ENCODE measurements at places on chromosomes 3 and 15. TPM values are rescaled to one million over a fixed set of nuclear protein-coding genes. Genes with fewer than 3 reads are reported as not detected.

DNA sequence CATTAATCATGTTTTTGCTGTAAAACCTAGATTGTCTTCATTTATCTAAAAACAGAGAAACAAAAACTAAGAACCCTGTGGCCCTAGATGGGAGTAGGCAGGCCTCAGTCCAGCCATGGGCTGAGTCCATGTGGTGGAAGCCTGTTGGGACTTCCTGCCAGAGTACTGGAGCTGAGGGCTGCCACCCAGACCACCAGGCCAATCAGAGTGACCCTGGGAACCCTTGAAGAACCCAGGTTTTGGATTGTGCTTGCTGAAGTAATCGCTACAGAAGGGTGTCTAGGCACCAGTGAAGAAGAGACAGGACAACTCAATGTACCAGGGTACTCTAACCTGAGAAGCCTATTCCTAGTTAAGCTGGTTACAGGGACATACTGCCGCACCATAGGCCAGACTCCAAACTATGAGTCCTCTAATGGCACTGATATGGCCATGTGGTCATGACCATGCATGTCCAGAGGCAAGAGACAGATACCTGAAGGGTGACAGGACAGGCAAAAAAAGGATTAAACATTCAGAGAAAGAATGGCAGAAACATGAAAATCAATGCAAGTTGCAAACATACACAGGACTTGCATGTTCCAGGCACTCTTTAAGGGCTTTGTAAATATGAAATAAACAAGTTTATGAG is 12.9 kb downstream of the CSRNP1 start:
- DNase-seq: no peak

DNA sequence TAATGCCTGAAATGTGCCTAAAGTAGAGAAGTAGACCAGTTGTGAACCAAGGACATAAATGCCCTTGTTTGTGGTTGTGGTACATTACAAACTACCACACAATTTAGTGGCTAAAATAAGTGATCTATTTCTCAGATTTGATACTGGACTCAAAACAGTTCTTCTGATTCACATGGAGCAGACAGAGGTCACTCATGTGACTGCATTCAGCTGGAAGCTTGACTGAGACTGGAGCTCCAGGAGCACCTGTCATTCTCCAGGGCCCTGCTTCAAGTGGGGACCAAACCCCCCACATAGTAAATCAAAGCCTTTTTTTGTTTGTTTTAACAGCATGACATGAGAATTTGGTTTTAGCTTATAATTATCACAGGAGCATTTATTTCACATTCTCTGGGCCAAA is 301.2 kb downstream of the OXSM start:
- no peak for DNase-seq

- DNase-seq: no peak
Measured at GRCh38 chr3:117404730-117405129, 695.2 kb downstream of the TUSC7 start.

DNA sequence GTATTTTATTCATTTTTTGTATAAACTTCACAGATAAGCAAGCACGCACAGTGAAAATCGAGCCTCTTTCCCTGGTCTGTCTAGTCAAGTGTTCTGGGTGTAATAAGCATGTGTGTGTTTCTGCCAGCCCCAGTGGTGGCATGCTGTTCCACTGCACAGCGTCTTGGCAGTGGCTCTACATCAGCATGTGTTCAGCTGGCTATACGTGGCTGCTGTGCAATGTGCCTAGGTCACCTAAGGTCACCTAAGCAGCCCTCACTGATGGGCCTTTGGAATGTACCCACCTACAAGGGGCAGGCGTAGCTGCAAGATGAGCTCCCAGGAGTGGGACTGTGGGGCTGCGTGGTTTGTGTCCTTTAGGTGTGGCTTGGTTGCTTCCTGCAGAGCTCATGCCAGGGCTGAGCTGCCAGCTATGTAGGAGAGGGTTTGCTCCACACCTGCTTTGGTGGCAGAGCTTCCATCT is 4.9 kb downstream of the LIMD1 start:
- no peak for DNase-seq

DNA sequence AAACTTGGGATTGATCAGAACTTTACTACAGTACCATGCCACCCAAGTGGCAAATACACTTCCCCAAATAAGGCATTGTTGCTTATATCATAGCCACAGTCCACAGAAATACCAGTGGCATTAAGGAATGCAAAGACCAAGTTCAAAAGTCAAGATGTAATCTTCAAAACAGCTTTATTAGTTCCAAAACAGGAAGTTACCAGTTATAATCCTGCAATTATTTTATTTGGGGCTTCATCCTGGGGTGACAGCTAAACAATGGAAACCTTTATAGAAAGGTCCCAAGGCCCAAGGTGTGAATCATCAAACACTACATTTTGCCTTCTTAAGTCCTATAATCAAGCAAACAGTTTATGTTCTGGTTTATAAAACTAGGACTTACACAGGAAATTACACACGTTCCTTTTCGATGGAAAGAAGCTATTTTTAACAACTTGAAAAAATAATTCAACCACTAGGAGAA is 30.3 kb upstream of the RNF7 start:
- DNase-seq: no peak

GRCh38 chr3:71611099-71611498 is 27.6 kb upstream of the FOXP1 start:
- no peak for DNase-seq

LIPC gene
- total RNA-seq: not detected

SCN11A gene
- total RNA-seq: under 0.01 TPM

IGSF11 gene
- total RNA-seq: 10.2 TPM
